ENCODE measurements at places on chromosomes 6 and 20.

GRCh38 chr6:4928426-4928825 lies 75.4 kb downstream of the RPP40 start:
- DNase-seq, result peak; percentile 25

DNA sequence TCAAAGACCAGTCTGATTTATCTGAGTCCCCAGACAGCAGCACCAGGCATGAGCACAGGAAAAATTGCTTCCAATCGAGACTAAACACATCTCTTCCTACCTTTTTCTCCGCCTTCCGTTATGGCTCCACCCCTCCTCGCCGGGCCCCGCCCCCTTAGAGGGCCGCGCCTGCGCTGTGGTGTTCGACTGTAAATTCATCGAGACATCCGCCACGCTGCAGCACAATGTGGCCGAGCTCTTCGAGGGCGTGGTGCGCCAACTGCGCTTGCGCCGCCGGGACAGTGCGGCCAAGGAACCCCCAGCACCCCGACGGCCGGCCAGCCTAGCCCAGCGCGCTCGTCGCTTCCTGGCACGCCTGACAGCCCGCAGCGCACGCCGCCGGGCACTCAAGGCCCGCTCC lies 8.9 kb downstream of the REM1 start:
- DNase-seq, result peak; percentile 27

- DNase-seq, result no peak
Observed at GRCh38 chr6:52735071-52735470, 28.2 kb downstream of the GSTA2 start.

DNA sequence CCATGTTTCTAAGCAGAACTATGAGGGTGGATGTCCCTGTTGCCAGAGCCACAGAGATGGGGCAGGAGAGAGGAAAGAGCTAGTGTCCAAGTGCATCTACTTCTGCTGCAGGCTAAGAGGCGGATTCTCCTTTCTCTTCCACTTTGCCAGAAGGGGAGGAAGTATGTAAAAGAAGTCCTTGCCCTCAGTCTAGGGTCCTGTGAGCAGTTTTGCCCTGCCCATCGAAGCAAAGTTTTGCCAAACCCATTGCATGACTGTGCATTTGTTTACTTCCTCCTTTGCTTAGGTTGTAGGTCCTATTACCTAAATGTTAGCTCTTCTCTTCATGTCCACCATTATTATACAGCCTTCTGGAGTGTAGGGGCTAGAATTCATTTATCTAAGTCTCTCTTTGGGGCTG lies 106.2 kb upstream of the ARMC2 start:
- no peak for DNase-seq

- no peak for DNase-seq
Observed at GRCh38 chr20:45583502-45583901, 4.4 kb upstream of the WFDC8 start.

DNA sequence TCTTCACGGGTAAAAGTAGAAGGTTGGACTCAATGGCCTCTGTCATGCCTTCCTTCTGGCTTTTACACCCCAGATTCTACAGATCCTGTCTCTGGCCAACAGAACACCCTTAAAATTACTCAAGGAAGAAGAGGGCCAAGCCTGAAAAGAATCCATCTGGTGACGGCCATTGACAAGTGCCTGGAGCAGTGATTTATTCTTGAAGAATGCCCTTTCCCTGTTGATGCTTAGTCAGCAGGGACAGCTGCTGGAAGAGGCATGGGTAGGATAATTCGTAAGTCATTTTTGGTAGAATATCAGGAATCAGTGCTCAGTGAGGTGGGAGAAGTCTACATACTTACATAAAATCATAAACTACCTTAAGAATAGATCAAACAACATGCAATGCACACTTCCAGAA lies 397.9 kb downstream of the SAMD5 start:
- DNase-seq, result no peak

- DNase-seq, result no peak
Observed at GRCh38 chr20:8208226-8208625, 76.2 kb downstream of the PLCB1 start.

DNA sequence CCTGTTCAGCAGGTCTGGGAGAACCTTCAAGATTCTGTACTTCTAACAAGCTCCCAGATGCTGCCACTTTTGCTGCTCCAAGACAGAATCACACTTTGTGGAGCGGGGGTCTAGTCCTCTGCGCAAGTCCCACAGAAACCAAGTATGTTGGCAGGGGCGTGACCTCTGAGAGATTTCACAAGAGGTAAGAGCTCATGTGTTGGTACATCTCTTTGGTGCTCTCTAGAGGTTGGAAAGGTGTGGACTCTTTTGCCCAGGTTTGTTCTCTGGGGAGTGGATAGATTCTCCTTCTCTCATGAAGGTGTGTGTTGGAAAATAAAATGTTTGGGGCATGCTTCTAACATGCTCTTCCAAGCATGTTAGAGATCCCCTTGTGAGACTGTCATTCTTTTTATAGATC lies 340.9 kb upstream of the IRAK1BP1 start:
- no peak for DNase-seq

GRCh38 chr6:23180504-23181293 lies 611.3 kb downstream of the HDGFL1 start:
- peak; percentile 100 for DNase-seq

- DNase-seq, result peak; percentile 86
Observed at GRCh38 chr6:21523652-21524051, 69.9 kb upstream of the SOX4 start.

GRCh38 chr20:4820806-4821518 lies 99.3 kb downstream of the PRND start:
- DNase-seq, result peak; percentile 69

- no peak for DNase-seq
Observed at GRCh38 chr6:149869275-149869892, 5.2 kb upstream of the LRP11 start.

DNA sequence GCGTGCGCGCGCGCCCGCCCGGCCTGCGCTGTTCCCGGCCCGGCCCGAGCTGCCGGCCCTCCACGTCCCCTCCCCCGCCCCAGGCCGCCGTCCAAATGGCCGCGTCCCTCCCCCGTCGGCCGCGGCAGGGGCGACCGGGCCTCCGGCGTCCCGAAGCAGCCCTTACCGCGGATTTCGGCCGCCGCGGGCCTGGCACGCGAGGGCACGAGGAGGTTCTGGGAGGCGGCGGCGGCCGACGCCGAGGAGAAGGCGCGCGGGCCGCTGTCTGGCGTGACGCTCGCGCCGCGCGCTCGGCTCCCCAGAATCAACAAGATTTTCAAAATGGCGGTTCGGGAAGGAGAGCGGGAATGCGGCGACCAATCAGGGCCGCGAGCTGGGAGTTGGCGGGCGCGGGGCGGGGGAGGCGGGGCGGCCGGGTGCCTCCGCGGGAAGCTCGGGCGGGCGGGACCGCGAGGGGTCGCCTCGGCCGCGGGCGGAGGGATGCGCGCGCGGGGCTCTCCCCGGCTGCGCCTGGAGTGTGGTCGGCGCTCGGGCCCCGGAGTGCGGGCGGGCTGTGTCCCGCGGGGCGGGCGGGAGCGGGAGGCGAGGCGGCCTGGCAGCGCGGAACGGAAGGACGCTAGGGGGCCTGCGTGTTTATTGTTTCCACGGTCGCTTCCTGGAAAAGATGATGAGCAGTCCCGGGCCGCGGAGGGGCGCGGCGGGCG lies at the start of gene DEK:
TSS of gene DEK (minus strand) at position 312 of the 704 bp plus-strand sequence. CDS start 543 bp downstream, outside the sequence.
- peak; percentile 98 for DNase-seq

DNA sequence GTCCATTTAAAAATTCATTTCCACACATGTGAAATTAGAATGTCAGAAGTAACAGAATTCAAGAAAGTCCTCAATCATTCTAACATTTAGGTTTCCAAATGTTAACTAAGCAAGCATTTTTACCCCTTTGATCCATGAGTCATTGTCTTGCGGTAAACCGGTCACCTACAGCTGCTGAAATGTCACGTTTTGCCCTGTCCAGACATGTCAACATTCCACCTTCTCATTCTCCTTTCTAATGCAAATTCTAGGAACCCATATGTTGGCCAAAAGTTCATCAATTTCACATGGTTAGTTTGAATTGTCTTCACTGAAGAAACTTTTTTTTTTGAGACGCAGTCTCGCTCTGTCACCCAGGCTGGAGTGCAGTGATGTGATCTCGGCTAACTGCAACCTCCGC lies 117.2 kb downstream of the IPCEF1 start:
- DNase-seq, result no peak

Measured in NCI-H69 (cell line).